ENCODE measurements at places on chromosomes 4 and X. TPM values are rescaled to one million over a fixed set of nuclear protein-coding genes. Genes with fewer than 3 reads are reported as not detected.

Gene RHOXF2
- not detected for polyA plus RNA-seq

Gene SLC10A4
- 0.13 TPM for polyA plus RNA-seq

Gene CRMP1
- polyA plus RNA-seq, result 65.6 TPM

Gene CITED1
- polyA plus RNA-seq, result 23.1 TPM

Gene GAGE13
- not detected for polyA plus RNA-seq

Gene ARHGEF38
- polyA plus RNA-seq, result 6.8 TPM

Gene LRIT3
- polyA plus RNA-seq, result 0.83 TPM

Gene FHIP1A
- polyA plus RNA-seq, result 5.8 TPM

Gene DACH2
- 36.0 TPM for polyA plus RNA-seq

Gene PLP1
- 11.8 TPM for polyA plus RNA-seq

- DNase-seq, result no peak
These were observed 12.7 kb upstream of the SHOX start for GRCh38 chrX:617891-618290.

DNA sequence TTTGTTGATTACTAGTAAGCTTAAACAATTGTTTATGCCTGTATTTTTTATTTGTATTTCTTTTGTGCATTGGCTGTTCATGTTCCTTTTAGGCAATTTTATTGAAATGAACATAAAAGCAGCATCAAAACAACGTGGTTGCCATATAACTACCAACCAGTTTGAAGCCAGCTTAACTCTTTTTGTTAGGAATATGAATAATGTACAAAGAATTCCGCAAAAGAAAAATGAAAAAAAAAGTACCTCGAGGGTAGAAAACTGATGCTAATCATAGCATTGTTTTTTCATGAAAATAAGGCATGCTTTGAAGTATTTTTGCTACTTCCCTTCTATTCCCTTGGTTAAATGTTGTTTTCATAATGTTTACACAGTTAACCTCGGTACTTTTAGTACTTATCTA, 1024.0 kb upstream of the SLIT2 start:
- DNase-seq, result no peak

GRCh38 chrX:46587753-46588171, 14.2 kb downstream of the CHST7 start:
- DNase-seq, result no peak

- DNase-seq, result no peak
These were observed 677 bp upstream of the NONO start for GRCh38 chrX:71282514-71283402.

DNA sequence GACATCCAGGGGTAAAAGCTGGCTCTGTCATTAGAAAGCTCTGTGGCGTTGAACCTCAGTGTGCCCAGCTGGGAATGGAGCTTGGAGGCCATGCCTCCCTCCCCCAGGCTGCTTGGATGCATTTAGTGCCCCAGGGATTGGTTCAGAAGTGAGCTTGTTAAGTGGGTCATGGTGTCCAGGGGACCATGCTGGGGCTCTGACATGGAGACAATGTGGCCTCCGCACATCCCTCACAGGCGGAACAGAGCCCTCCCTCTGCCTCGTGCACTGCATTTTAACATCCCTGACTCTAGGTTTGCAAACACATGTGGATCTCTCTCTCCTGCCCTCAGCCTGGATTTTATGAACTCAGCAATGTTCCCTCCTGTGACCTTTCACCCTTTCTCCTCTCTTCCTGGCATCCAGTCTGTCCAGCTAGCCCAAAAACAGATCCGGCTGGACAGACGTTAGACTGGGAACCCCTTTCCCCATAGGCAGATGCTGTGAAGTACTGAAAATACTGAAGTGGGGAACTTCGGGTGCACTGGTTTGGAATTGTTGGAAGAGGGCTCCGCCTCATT, 81.5 kb downstream of the SORCS2 start:
- DNase-seq, result no peak

DNA sequence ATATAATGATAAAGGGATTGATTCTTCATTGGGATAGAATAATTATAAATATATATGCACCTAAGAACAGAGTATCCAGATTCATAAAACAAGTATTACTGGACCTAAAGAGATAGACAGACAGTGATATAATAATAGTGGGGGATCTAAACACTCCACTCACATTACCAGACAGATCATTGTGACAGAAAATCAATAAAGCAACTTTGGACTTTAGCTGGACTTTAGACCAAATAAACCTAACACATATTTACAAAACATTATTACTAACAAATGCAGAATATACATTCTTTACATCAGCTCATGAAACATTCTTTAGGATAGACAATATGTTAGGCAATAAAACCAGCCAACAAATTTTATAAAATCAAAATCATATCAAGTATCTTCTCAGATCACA, 14.6 kb downstream of the AGTR2 start:
- no peak for DNase-seq

GRCh38 chr4:27040356-27040755, 179.7 kb downstream of the STIM2 start:
- DNase-seq, result no peak

- DNase-seq, result no peak
These were observed 14.3 kb upstream of the AWAT1 start for GRCh38 chrX:70219938-70220764.

DNA sequence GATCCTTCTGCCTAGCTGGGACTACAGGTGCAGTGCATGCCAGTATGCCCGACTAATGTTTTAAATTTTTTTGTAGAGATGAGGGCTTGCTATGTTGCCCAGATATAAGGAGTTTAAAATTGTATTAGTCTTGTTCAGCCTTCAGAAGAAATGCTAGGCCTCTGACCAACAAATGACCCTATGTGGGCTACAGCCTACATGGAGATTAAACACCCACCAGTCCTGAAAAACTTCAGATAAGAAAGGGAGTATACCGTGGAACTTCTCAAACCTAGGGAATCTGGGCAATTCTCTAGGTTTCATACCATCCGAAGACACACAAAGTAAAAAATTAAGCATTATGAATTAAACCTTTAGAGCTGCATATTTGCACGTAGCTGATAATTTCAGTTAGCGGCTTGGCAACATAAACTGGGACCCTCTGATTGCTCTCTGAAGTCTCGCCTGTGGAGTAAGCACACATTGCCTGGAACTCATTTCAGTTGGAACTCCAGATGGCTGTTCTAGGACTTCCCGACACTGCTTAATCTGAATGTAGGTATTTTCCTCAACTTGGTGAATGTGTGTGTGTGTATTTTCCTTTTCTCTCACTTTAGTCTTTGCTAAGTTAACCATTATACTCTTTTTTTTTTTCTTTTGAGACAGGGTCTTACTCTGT, 33.0 kb downstream of the MOB1B start:
- DNase-seq, result no peak

GRCh38 chr4:122997463-122998101, 75.2 kb upstream of the NUDT6 start:
- DNase-seq, result no peak

GRCh38 chr4:185309770-185310169, 86.0 kb downstream of the LRP2BP start:
- no peak for DNase-seq

DNA sequence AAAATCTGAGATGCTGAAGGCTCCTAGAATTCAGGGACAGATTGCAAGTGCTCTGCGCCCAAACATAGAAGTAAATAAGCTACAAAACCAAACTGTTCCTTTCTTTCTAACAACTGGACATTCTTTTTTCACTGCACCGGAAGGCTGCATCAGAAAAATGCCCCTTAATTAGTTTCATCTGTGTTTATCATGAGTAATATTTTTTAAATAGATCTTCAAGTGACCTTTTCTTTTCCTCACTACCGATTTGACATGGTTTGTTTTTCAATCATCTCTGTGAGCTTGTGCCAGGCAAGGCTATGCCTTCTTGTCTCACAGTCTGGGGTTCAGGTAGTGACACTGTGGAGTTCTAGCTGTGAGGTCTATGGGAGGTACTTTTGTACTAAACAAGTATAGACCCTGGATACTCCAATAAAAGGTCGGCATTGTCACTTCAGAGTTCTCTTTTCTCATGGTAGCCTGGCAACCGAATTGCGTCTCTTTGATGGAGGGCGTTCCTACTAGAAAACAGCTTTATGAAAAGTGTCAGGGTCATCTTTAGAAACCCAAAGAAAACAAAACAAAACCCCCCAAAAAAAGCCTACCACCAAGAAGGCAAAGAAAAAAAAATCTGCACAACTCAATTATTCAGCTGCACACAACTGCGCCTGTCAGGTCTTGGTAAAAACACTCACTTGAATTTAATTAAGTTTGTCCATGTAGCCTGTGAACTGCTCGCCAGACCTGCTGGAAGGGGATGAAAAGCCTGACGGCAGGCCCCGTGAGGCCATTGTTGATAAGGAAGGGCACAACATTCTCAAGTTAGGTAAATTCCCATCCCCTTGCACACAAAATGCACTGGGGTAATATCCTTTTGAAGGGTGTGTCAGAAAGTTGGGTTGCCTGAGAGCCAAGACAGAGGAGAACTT, 22.8 kb upstream of the ADAMTS3 start:
- DNase-seq, result no peak

GRCh38 chr4:16909281-16909680, 10.8 kb upstream of the LDB2 start:
- DNase-seq, result no peak

- DNase-seq, result no peak
These were observed 132.7 kb upstream of the TTC29 start for GRCh38 chr4:147078362-147078761.

All from left renal cortex interstitium (tissue), 4 donors.